ENCODE measurements at places on chromosomes 4 and X.

DNA sequence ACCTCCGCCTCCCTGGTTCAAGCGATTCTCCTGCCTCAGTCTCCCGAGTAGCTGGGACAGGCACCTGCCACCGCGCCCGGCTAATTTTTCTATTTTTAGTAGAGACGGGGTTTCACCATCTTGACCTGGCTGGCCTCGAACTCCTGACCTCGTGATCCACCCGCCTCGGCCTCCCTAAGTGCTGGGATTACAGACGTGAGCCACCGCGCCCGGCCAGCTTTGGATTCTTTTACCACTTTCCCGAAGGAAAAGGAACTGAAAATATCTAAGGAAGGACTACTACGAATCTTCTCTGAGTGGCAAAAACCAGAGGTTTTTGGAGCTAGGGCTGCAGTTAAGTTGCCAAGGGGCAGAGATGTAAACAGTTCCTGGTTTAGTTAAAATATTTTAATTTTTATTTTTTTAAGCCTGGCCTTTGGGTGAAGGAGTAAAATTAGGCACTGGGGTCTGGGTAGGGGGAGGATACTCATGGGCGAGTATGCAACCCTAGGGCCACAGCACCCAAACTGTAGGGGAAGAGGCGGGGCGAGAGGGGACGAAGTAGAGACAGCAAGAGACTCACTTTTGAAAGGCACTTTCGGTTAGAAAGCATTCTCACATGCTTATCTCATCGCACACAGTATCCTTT, 525 bp upstream of the CISD2 start:
- peak; percentile 24 for DNase-seq

GRCh38 chrX:20354505-20354904, 87.8 kb upstream of the RPS6KA3 start:
- DNase-seq = no peak

DNA sequence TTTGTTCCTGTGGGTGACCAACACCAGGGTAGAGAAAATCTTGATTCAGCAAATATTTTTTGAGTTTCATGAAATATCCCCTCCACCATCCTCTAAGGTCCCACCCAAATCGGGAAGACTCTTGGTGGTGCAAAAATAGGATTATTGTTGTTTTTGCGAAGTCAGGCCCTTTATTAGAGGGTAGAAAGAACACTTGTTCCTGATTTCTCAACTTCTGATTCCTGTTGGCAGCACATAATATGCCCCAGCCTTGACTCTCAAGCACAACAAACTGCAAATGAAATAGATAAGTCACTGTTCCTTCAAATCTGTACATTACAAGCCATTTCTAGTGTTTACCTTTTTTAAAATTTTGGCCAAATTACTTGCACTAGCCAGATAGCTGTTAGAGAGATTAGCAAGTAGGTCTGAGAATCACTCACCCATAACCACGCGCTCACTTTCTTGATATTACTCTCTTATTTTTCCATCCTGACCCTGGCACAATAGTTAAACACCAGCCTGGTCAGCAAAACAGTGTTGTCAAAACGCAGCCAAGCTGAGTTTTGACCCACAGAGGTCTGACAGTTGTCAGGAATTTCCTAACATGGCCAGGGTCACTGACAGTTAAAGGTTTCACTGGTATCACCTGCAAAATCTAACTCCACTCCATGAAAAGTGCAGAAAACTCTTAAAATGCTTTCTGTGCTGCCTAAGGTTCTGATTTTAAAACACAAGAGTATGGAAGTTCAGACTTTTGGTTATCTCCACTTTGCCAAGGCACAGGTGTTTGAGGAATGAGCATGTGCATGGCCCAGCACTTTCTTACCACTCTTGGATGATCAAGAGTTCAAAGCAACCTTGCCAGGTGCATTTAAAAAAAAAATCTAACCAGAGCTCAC, 69.8 kb downstream of the RBM47 start:
- DNase-seq = no peak

- DNase-seq = no peak
Measured at GRCh38 chr4:33696041-33696440, 2548.3 kb downstream of the ARAP2 start.

- DNase-seq = no peak
Measured at GRCh38 chr4:124810827-124811226, 98.3 kb upstream of the ANKRD50 start.

GRCh38 chrX:40373641-40374040, 207.1 kb upstream of the ATP6AP2 start:
- no peak for DNase-seq

- DNase-seq = no peak
Measured at GRCh38 chrX:150037041-150037440, 98.8 kb upstream of the EOLA2 start.

DNA sequence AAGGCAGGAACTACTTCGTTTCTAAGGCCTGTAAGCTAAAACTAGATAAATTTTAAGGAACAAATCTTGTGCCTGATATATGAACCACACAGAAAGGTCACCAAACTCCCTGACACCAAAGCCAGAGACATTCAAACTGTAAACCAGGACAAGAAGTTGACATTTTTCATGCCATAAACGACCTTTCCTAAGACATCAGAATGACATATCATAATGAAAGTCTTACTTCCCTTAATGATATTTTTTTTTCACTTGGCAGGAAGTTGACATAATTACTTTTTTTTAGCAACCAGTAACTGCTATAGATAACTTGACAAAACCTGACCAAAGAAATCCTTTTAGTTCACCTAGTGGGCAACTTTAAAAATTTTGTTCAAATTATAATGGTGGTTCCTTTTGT, 231.5 kb upstream of the AGTR2 start:
- DNase-seq = no peak

GRCh38 chr4:173332963-173333657, 1.0 kb downstream of the HMGB2 start:
- DNase-seq = no peak

DNA sequence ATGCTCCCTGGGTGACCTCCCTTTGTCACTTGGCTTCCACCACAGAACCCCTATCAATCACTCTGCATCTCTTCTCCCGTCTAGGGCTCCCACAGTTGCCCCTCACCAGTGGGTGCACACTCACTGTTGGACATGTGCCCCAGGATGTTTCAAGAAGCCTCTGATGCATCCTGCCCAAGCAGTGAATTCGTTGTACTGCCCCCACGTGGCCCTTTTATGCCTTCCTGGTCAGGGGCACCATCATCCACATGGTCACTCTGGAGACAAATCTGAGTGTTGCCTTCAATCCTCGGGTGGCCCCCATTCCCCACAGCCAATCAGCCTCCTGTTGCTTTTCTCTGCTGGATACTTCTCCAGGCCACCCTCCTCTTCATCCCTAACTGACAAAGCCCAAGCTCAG, 12.2 kb downstream of the ITIH6 start:
- no peak for DNase-seq

GRCh38 chr4:157564218-157564617, 343.7 kb downstream of the GRIA2 start:
- no peak for DNase-seq

DNA sequence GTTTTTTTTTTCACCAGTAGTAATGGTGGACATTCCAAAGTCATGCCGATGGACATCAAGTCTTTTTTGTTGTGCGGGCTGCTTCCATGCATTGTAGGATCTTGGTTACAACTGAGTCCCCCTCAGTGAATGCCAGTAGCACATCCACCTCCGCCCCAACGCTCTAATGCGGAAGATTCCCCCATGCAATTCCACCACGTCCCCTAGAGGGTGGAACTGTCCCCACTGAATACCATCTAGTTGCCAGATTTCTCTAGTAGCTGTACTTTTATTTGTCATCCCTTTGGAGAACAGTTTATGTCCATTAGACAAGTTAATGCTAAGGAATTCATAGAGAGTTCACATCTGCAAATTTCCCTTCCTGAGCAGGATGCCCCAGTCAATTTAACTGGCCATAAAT, 6.7 kb downstream of the SHISA3 start:
- DNase-seq = no peak

DNA sequence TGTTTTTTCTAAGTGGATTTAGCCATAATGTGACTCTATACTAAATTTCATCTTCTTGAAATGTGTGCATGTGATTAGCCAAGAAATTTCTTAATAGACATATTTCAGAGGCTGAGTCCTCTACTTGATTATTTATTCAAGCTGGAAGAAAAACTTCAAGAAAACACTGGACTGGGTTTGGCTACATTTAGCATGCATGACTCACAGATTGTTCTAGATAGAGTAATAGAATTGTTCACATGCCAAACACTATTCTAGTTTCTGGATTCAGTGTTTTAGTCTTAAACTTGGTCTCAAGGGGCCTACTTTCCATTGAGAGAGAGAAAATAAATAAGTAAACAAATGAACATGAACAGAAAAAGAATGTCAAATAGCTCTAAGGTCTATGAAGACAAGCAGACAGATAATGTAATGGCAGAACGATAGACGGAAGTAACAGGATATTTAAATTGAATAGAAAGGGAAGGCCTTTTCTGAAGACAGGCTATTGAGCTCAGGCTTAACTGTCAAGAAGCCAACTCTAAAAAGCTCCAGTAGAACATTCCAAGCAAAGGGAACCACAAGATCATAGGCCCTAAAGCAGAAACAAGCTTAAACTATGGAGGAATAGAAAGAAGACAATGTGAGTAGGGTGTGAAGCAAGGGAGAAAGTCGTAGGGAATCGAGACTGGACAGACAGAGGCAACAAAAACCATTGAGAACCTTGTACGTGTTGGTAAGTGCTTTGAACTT, 104.6 kb downstream of the TMEM144 start:
- DNase-seq = no peak

DNA sequence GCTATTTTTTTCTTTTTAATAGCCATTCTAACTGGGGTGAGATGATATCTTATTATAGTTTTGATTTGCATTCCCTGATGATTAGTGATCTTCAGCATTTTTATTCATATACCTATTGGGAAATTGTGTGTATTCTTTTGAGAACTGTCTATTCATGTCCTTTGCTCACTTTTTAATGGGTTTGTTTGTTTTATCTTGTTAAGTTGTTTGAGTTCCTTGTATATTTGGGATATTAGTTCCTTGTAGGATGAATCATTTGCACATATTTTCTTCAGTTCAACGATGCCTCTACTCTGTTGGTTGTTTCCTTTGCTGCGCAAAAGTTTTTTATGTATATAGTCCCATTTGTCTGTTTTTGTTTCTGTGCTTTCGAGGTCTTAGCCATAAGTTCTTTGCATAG, 43.1 kb upstream of the DRP2 start:
- DNase-seq = no peak

DNA sequence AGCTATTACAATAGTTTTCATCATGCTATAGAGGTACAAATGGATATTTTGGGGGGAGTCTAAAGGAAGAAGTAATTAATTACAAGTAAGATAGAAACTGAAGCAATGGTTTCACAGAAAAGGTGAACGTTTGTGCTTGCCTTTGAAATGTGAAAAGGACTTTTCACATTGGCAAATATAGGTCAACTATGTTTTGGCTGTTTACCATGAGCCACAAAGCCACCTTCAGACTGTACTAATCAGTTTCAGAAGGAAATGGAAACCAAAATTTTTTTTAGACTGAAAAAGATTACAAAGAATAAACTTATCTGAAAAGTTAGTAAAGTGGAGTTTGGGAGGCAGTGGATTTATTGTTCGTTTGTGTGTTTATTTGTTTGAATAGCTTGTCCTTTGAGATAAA, 32.1 kb downstream of the SYTL5 start:
- no peak for DNase-seq

DNA sequence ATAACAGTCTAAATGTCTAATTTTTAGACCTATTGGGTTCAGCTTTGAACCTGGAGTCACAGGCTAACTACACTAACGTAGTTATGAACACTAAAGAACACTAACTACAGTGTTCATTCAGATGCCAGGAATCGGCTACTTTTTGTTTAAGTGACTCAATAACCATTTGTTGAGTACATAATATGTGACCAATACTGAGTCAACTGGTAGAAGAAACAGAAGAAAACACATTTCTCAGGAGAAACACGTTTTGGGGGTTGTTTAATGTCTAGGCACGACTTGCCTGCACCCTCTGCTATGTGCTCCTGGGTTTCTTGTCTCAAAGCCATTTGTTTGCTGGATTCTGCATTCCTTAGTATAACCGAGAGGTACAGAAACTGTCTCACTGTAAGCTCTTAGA, 18.6 kb upstream of the CLNK start:
- no peak for DNase-seq

- no peak for DNase-seq
Measured at GRCh38 chr4:41747230-41748055, 1.1 kb downstream of the PHOX2B start.

DNA sequence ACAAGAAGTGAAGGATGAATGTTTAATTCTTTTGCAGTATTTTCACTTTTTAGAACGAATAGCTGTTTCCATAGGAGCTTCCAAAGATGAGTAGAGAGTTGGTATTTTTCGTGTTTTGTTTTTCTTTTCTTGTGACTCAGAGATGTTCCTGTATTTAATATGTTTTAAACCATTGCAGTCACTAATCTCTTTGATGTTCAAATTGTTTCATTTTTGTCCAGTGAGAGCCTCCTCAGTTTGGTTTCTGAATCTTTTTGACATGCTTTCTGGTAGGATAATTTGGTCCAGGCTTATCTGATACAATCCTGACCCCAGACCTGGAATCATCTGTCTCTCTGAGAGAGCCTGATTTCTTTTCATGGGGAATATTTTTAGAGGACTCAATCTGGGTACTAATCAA, 41.6 kb downstream of the BEX3 start:
- DNase-seq = no peak

DNA sequence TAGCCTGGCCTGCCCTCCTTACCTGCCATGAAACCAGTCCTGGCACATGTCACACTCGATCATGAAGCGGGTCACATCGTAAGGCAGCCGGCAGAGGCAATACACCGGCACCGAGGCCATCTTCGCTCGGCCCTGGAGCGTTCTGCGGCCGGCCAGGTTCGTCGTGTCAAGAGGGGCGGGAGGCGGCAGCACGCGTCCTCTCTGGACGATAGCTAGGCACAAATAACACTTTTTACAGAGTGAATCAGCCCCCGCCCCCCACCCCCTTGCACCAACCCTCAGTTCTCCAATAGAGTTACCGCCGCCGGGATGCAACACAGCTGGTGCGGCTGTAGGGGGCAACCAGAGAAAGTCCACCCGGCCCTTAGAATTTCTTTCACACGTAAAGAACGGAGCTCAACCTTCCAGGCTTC, 1.7 kb downstream of the PHF8 start:
- DNase-seq = peak; percentile 35

DNA sequence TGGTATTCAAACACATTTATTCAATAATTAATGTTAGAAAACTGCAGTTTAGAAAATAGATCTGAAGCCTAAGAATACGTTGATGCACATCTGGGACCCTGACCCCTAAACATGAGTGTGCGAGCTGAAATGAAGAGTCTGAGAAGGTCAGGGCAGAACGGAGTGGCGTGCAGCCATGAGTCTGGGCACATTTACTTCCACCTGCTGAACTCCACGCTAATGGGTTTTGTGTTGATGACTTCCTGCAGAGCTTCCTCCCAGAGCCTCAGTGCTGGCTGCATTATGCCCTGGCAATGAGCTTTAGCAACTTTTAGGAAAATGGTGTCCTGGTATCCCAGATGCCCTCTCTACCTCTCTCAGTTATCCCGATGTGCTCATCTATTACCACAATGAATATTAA, 53.1 kb downstream of the FAM114A1 start:
- DNase-seq = no peak
